ENCODE measurements at places on chromosomes 4 and X.
A peak's percentile ranks its signal among the peaks of the same experiment; 100 is the strongest.

DNA sequence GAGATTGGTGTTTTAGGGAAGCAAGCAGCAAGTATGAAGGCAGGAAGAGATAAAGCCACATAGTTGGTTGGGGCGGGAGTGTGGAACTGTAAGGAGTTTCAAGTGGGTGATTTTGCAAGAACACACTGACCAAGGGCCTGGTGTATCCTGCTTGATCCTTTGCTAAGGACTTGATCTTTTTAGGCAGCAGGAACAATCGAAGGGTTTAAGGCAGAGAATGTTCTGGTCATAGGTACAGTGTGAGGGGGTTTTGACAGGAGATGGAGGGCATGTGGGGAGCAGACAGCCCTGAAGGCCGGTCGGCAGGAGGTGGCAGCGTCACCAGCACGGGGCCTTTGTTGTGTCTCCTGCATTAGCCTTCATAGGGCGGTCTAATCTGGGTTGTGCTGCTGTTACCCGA, 54.7 kb downstream of the FAM193A start:
- DNase-seq: no peak

GRCh38 chr4:46937493-46937892, 28.4 kb upstream of the COX7B2 start:
- no peak for DNase-seq

DNA sequence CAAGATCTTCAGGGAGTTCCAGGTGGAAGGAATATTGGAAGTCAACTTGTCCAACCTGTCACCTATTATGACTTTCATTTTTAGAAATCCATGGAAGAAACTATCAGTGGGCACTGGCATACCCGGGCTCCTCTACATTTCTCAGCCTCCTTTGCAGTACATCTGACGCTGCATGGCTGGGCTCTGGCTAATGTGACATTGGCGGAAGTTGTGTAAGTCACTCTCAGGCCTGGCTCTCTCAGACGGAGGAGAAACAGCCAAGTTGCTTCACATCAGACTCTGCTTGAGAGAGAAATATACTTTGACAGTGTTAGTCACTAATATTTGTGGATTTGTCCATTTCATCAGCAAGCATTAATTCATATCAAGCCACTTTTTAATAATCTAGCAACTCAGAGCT, 4.5 kb downstream of the DCHS2 start:
- no peak for DNase-seq

- DNase-seq: no peak
Measured at GRCh38 chr4:30726090-30726675, 6.0 kb downstream of the PCDH7 start.

DNA sequence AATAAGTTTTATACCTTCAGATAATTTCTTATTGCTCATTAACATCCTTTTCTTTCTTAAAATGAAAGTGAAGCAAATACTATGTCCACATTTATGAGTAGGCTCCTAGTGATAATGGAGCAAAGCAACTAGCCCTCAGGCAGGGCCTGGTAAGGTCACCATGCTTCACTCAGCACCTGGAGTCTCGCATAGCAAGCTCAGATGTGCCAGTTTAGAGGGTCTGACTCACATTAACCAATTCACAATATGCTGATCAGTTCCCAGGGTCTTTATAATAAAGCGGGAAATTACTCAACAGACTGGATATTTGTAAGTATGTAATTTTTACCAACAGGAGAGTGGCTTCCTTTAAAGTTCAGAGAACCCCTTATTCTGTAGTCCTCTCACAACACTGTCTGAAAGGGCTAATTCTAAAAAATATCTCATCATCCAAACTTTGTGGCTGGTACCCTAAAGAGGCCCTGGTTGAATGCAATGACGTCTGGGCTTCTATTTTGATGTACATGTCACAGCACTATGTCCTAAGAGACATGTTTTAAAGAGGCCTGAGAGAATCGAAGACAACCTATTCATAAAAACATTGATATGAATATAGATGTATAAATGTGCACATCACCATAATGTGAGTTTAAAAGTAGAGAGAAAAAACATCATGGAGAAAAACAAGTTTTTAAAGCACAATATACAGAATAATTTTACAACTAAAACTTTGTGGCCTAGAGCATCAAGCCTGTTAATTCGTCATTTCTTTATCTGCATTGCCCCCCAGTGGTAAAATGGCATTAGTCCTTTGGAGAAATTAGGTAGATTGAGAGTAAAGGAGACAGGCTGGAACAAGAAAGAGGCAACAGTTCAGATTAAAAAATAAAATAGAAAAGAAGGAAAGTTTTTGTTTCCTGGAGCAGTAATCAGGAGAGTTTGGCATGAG, 44.3 kb downstream of the IL21 start:
- peak; percentile 17 for DNase-seq

DNA sequence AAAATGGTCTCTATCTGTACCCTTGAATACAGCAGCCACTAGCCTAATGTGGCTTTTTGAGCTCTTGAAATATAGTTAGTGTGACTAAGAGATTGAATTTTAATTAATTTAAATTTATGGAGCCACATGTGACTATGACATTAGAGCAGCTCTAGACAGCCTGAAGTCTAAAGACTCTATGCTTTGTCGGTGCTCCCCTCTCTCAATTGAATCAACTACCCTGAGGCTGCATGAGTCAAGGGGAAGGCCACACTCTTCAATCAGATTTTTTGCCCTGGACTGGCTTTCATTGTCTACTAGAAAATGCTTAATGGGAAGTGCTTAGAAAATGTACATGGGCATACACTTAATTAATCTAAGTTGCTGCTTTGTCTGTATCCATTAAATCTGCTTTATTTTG, 11.7 kb downstream of the TLR7 start:
- no peak for DNase-seq

GRCh38 chr4:77959566-77960338, 97.1 kb downstream of the MRPL1 start:
- DNase-seq: no peak

DNA sequence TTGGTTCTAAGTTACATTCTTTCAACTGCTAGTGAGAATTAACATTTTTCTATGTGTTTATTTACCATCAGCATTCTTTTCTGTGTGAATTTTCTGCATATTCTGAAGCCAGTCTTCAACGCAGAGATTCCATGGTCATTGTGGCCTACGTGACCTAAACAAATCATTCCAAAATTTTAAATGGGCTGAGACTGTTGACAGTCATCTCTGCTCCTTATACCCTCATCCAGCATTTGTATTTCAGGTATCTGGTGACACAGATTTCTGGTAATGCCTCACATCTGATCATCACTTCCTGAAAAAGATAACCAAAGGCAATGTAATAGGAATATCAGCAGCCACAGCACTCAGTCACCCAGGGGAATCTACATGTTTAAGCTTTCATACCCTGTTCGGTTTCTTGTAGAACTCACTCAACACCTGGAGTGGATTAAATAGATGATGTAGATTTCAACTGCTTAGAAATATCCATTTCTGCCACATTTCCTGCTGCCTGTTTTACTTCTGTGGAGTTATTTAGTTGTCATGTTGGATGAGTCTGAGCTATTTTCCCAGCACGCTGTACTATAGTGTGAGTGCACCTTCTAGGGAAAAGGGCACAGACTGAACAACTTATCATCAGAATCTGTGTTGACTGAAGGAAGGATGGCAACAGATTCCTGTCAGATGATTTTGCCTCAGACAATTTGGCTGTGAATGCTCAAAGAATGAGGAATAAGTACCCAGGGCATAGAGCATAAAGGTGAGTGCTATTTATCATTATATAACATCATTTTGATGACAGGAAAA, 73.0 kb upstream of the HPGD start:
- no peak for DNase-seq

GRCh38 chr4:23956601-23957364, 66.9 kb upstream of the PPARGC1A start:
- no peak for DNase-seq

DNA sequence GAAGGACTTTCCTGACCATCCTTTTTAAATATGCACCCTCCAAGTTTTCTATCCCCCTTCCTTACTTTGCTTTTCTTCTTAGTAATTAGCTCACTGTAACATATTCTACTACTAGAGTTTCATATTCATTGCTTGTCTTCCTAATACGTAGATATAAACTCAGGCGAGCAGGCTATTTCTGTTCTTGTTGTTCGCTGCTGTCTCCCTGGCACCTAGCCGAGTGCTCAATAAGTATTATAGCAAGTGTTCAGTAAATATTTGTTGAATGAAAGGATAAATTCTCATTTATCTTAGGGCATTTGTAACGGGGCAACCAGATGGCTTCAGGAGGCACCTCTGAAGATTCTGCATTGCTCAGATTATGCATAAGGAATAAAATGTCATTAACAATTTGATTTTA, 6.8 kb upstream of the RHOH start:
- DNase-seq: no peak

- no peak for DNase-seq
Measured at GRCh38 chr4:101787701-101788316, 2.7 kb upstream of the BANK1 start.

DNA sequence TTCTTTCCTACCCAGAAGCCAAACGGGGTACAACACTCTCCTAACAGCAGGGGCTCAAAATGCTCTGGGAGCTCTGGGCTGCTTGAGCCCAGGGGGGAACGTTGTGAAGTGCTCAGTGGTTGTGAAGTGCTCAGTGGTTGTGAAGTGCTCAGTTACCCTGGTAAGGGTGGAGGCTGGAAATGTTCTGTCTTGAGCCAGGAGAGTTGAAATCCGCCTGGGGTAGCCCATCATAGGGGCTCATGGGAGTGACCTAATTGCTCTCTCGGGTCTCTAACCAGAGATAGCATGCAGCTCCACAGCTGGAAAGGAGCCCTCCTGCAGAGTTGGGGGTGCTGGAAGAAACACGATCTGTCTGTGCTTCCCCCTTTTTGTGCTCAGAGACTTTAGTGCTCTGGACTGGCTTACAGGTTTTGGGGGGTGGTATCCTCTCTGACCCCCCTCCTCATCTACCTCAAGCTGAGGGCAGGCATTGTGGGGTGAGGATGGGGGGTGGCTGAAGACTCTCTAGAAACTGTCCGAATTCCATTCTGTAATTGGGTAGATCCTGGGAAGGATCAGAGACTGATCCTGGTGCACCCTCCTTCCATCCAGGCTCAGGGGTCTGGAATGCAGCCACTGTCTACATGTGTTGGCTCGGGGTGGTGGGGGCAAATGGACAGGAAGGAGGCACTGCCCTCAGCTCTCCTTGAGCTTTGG, 2.7 kb downstream of the EFNB1 start:
- DNase-seq: no peak

- no peak for DNase-seq
Measured at GRCh38 chr4:111127841-111128240, 505.0 kb upstream of the PITX2 start.

GRCh38 chr4:137623013-137623412, 90.7 kb upstream of the PCDH18 start:
- no peak for DNase-seq

DNA sequence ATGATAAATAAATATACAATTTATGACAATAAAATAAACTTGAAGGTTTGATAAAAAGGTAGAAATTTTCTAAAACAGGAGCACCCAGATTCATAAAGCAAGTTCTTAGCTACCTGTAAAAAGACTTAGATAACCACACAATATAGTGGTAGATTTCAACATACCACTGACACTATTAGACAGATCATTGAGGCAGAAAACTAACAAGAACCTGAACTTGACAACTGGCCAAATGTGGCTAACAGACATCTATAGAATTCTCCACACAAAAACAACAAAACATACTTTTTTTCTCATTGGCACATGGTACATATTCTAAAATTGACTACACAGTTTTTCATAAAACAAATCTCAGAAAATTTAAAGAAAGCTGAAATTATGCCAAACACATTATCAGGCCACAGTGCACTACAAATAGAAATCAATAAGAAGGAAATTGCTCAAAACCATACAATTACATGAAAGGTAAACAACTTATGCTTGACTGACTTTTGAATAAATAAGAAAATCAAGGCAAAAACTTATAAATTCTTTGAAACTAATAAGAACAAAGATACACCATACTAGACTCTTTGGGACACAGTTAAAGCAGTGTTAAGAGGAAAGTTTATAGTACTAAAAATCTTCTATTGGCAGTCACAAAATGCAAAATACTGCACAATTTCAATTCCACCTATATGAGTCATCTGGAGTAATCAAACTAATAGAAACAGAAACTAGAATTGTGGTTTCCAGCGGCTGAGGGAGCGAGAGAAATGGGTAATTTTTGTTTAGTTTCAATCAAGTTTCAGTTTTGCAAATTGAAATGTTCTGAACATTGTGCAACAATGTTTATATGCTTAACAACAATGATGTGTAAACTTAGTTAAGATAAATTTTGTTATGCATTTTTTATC, 925.6 kb downstream of the SH3BGRL start:
- DNase-seq: no peak

DNA sequence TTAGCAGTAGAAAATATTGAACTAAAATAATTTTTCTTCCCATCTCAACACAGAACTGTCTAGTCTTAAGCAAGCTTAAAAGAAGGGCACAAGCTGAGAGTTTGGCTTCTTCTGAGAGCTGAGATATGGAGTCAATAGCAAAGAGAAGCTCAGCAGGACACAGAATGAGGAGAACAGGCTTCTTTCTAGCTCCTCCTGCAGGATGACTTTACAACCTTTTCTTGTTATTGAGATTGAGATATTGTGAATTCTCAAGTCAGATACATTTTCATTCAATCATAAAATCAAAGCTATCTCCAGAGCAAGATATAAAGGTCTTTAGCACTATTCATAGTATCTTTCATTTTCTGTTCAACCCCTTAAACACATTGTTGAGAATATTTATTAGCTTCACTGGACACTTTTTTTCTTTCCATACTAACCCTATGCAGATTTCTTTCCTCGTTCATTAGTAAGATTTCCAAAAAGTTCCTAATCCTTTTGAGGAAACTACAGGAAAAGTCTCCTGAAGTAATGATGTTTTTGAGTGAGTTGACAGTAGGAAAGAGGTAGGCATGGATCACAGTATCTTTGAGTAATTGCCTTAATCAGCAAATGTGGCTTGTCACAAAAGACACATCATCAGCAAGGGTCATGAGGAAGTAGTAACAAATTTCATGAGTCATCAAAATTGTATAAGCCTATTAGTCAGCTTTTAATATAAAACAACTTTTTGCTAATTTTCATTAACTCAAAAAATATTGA, 17.8 kb upstream of the CXCL3 start:
- no peak for DNase-seq

DNA sequence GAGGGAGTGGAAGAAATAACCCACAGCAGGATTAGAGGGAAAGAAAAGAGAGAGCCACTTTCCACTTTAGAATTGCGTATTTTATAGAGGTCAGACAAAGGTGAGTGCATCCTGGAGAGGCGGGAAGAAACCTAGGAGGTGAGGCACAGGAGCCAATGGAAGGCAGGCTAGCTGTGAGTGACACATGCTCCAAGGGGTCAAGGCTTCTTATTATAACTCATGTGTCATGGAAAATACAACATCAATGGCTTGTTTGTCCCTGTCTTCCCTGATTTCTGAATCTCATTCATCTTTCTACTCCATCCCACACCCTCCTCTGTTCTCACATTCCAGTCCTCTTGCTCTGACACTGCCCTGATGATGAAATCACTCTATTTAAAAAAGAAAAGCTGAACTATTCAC, 14.4 kb downstream of the ANXA3 start:
- no peak for DNase-seq

DNA sequence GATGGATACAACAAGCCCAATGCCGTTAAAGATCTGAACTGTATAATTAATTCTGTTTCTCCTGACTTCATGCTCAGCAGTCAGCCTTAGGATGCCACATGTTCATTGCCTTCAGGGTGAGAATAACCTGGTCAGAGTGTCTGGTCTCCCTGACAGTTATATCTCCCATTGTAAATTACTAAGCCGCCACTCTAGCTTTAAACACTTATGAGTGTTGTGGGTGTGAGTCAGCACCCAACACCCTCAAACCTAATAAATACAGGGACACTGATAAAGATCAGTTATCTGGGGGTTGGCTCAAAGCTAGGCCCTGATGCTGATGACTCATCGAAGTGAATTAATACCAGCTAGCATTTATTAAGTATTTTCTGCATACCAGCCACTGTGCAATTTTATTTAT, 64.9 kb upstream of the DYNLT3 start:
- no peak for DNase-seq

GRCh38 chr4:1285790-1286553, 3.7 kb upstream of the MAEA start:
- peak; percentile 39 for DNase-seq

Measured in stimulated activated CD4-positive, alpha-beta T cell treated with anti-CD3 and anti-CD28 coated beads, Interleukin-15, amount 100 ng/mL, for 48 hours (primary cell).